ENCODE measurements at places on chromosomes 12 and 14.

DNA sequence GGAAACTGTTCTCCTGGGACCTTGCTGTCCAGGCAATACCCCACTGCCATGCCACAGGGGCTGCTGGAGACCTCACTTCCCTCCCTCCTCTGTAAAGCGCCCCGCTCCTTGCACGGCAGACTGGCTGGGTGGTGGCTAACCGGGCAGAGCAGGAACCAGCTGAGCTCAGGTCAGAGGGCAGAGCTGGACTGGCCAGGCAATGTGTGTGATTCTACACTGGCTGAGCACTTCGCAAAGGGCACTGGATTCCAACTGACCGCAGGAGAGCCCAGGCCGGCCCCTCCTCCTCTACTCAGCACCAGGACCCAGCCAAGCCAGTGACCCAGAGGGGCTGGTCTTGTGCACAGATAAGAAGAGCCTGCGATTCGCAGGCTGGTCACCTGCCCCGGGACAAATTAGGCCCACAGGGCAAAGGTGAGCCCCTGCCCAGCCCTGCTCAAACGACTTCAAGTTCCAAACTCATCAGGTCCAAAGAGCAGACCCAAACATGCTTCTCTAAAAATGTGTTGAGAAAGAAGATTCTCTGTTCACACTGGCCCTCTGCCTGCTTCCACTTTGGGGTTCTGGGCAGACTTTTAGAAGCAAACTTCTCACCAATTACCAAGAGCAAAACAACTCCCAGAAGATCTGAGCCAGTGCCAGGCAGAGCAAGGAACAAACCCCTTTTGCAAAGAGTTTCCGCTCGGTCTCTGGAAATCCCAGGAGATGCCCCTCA, 54.9 kb upstream of the DIO3 start:
- no peak for DNase-seq

DNA sequence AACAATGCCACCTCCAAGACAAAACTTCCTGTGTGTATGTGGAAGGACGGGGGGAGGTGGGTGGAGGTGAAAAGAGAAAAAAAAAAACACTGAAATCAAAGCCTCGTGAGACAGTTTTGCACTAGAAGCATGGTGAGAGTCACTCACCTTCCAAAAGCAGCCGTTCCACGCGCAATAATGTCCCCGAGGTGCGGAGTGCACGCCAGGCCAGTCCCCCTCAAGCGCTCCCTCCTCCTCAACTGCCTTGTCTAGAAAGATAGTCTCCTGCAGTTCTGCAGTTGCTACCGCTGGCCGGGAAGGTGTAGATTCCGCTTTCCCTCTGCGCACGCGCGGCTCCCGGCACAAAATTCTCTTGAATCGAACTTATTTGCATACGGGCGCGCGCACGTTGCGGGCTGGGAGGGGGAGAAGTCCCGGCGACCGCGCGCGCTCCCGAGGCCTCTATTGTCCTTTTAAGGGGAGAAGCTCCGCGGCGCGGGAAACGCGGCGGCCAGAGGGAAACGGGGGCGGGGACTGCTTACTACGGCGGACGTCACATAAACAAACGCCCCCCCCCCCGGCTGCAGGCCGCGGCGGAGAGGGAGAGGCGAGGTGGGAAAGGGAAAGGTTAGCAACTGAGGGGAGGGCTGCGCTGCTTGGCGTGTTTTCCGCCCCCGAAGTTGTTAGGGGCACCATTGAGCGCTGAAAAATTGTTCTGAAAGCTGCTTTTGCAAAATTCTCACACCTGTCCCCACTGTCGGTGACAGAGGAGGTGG, at the start of gene SINHCAF:
Gene SINHCAF (minus strand): TSS at position 274 of the 755 bp plus-strand sequence. CDS start 27,946 bp downstream, outside the sequence.
- peak; percentile 99 for DNase-seq

- no peak for DNase-seq
These were observed at the start of gene RNASE1 for GRCh38 chr14:20802341-20803084. Gene RNASE1 (minus strand): TSS chr14:20802844. CDS start chr14:20802068, 776 bp downstream.

DNA sequence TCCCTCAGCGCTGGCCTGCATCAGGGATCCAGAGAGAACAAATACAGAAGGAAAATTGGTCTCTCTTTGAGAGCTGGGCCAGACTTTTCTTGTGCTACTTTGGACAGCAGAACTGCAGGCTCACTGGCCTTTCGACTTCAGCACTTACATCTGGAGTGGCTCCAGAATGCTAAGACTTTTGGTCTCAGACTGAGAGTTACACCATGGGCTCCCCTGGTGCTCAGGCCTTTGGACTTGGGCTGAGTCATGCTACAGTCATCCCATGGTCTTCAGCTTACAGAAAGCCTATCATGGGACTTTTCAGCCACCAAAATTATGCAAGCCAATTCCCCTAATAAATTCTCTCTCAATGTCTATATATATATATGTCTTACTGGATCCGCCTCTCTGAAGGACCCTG, 9.0 kb upstream of the CD163 start:
- no peak for DNase-seq

GRCh38 chr14:32472076-32472475, 143.0 kb downstream of the AKAP6 start:
- DNase-seq: no peak

DNA sequence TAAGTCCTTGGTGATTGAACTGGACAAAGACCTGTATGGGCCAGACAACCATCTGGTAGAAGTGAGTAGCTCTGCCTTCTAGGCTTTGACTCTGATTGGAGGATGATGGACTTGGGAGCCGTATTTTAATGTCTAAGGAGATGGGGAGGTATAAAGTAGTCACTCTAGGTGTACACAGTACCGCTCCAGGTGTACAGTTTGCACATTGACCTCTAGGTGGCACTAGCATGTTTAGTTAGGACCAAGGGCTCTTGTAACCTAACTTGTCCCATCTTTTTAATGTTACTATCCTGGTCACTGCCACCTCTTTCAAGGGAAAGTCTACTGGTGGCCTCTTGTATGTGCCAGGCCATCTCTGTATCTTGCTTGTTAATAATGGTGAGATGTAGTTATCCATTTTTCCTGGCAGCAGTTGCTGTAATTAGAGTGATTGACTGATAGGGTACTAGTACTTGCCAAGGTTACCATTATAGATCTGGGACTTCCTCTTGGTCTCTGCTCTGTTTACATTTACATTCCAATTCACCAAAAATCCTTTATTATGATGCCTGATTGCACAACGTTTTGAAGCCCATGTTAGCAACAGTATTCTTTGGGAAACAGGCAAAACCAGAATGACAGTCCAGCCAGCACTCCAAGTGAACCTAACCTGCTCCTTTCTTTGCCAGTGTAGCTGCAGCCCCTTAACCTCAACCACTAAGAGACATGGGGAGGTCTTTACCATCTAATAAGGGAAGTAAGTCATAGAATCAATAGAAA, 3.6 kb downstream of the SMARCD1 start:
- DNase-seq: peak; percentile 46

- DNase-seq: no peak
These were observed 319.4 kb downstream of the TMEM121 start for GRCh38 chr14:105845725-105846309.

GRCh38 chr12:94994312-94994711, 9.2 kb downstream of the NDUFA12 start:
- DNase-seq: no peak

GRCh38 chr14:51855234-51855633, 5.2 kb upstream of the GNG2 start:
- no peak for DNase-seq

DNA sequence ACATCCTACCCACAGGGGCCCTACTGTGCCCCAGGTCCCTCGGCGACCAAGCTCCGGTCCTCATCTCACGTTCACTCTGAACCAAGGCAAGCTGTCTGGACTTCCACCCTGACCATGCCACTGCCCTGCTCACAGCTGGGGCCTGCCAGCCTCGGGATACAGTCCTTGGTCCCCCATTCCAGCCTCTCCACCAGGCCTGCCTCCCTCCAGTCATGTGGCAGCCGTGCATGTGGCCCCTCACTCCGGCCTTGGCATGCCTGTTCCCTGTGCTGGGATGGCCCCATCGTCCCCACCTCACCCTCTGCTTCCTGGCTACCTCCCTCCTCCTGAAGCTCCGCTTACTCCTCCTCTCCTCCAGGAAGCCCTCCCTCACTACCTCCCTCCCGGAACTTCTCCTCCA, 38.6 kb upstream of the DLK1 start:
- DNase-seq: no peak

GRCh38 chr12:130281153-130281799, 56.4 kb upstream of the PIWIL1 start:
- DNase-seq: peak; percentile 38

DNA sequence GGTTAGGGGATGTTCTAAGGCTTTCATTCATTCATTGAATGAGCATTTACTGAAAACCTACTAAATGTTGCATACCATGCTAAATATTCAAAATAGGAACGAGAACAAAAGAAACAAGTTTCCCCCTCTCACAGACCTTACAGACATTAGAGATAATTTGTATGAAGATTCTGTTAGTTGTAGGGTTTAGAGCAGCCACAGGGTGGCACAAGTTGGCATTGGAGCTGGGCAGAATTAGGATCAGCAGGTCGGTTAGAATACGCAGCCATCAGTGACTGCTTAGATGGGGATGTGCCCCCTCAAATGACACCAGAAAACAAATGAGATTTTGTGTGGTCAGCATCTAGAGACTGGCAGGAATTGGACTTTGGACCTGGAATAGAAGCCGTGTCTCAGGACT, 166.3 kb upstream of the DAAM1 start:
- no peak for DNase-seq

- no peak for DNase-seq
These were observed 344.5 kb upstream of the NAV3 start for GRCh38 chr12:77485961-77486854.

Measured in stimulated activated CD4-positive, alpha-beta T cell treated with anti-CD3 and anti-CD28 coated beads, Interleukin-15, amount 100 ng/mL, for 48 hours (primary cell).